Head of caudate nucleus (tissue), 42 donors: ENCODE measurements at places on chromosomes 1 and 21.

- no peak for DNase-seq
These were observed 41.7 kb downstream of the RNF2 start for GRCh38 chr1:185087101-185087500.

DNA sequence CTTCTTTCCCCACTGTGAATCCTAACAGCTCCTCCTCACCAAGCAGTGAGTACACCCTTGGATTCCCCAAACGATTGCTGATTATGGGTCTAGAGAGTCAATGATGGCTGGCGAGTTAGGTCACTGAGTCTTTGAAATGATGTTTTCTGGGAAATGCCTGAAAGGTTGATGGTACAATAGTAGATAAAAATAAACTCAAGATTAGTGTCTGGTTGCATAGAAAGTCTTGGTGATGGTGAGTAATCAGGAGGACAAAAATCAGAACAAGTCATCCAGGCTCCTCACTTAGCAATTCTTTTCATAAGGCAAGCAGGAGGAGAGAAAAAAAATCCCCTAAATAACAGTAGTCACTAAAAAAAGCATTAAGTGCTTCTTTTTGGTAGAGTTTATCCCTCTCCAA, 22.6 kb downstream of the HLX start:
- no peak for DNase-seq

DNA sequence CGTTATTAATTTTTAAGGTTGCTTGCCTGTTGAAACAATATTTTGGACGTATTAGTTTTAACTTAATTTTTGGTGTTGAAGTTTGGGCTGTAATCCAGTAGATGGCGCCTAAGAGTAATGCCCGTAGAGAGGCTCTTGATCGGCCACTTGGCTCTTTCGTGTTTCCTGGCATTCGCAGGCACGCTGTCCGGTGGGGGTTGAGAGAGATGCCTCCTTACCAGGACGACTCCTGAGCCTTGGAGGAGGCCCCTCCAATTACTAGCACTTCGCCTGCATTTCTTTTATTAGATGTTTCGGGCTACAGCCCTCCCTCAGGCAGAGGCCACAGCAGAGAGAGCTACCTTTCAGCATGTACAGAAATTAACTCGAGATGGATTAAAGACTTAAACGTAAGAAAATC, 12.0 kb downstream of the OR2M4 start:
- DNase-seq = peak; percentile 15

- no peak for DNase-seq
These were observed 286.2 kb downstream of the SPATA17 start for GRCh38 chr1:217917281-217917887.

DNA sequence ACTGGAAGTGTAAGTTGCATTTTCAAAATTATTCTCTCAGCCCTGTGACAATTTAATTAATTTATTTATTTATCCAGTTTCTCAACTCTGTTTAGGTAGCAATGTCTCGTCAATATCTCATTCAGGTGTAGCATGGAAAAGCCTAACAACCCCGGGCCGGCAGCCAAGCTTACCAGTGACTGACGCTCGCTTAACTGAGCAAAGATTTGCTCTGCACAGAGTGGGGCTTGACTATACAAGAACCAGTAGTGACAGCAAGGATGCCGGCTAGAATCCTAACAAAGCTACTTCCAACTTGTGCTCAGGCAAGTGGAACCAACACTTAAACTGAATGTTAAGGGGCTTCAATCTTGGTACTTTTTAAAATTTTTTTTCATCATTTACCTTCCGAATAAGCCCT, 80.9 kb upstream of the ESRRG start:
- DNase-seq = no peak

GRCh38 chr1:214455971-214456867, 95.2 kb downstream of the PTPN14 start:
- no peak for DNase-seq

GRCh38 chr1:36486439-36487335, 4.0 kb upstream of the CSF3R start:
- DNase-seq = peak; percentile 46

- no peak for DNase-seq
These were observed 14.9 kb upstream of the HMGCS2 start for GRCh38 chr1:119783354-119784185.

GRCh38 chr1:29626726-29627125, 390.4 kb downstream of the PTPRU start:
- no peak for DNase-seq

DNA sequence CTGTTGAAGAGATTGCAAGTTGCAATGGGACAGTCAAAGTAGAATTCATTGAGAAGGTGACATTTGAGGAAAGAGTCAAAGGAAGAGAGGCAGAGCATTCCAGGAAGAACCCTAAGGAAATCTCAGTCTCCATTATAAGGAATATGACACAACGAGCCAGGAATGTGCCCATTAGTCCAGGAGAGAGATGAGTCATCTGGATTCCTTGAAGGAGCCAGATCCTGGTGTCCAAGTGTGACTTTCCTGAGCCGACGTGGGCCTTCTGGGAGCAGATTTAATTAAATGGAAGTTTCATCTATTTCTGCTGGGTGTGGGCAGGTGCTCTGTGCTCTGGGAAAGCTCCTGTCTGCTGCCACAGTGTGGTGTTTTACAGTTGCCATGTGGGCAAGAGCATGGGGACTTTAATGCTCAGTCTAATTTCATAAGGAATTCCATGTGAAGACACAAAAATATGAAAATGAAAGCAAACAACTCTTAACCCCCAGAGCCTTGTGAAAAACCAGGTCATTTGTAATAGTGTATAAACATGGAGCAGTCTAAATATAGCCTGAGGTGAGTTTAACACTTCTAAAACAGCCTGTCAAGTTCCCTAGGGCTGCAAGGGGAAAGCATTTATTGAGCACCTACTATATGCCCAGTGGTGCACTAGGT, 111.4 kb upstream of the ARTN start:
- no peak for DNase-seq

GRCh38 chr1:91828583-91829281, 57.2 kb downstream of the TGFBR3 start:
- DNase-seq = no peak

- DNase-seq = no peak
These were observed 32.2 kb upstream of the LGALS8 start for GRCh38 chr1:236491469-236492136.

GRCh38 chr1:109802136-109802900, 38.6 kb upstream of the EPS8L3 start:
- no peak for DNase-seq

DNA sequence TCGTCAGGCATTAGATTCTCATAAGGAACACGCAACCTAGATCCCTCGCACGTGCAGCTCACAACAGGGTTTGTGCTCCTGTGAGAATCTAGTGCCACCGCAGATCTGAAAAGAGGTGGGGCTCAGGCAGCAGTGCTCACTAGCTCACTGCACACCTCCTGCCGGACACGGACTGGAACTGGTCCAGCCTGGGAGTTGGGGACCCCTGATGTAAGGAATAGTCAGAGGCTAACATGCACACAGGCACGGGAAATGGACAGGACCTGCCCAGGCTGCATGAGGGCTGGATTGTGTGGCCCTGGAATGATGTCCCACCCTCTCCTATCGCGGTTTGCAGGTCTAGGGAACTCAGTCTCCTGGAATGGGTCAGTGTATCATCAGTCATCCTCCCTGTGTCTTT, 23.2 kb upstream of the MX1 start:
- DNase-seq = no peak

DNA sequence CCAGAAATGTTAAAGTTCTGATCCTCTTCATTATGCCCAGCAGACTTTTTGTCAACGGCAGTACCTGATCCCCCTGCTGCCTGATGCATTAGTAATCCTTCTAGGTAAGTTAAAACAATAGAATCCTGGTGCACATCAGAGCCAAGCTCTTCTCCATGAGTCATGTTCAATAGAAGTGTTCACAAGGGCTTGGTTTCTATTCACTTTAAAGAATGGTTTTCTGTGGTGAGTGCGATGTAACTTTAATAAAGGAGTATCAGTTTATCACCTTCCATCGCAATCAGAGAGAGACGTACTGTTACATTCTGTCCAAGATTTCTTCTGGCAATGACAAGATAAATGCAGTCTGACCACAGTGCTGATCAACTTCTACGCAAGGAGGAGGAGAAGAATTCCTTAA, 96.8 kb downstream of the NRIP1 start:
- no peak for DNase-seq

DNA sequence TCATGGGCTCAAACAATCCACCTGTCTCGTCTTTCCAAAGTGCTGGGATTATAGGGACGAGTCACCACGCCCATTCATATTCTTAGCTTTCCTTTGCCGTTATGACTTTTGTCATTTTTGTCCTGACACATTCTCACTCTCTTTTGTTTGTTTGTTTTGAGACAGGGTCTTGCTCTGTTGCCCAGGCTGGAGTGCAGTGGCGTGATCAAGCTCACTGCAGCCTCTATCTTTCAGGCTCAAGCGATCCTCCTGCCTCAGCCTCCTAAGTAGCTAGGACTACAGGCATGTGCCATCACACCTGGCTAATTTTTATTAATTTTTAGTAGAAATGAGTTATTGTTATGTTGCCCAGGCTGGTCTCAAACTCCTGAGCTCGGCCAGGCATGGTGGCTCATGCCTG, 11.8 kb upstream of the MED18 start:
- DNase-seq = no peak

GRCh38 chr1:241081473-241081872, 275.5 kb downstream of the RGS7 start:
- no peak for DNase-seq

GRCh38 chr1:204562075-204562990, 46.1 kb downstream of the MDM4 start:
- no peak for DNase-seq

DNA sequence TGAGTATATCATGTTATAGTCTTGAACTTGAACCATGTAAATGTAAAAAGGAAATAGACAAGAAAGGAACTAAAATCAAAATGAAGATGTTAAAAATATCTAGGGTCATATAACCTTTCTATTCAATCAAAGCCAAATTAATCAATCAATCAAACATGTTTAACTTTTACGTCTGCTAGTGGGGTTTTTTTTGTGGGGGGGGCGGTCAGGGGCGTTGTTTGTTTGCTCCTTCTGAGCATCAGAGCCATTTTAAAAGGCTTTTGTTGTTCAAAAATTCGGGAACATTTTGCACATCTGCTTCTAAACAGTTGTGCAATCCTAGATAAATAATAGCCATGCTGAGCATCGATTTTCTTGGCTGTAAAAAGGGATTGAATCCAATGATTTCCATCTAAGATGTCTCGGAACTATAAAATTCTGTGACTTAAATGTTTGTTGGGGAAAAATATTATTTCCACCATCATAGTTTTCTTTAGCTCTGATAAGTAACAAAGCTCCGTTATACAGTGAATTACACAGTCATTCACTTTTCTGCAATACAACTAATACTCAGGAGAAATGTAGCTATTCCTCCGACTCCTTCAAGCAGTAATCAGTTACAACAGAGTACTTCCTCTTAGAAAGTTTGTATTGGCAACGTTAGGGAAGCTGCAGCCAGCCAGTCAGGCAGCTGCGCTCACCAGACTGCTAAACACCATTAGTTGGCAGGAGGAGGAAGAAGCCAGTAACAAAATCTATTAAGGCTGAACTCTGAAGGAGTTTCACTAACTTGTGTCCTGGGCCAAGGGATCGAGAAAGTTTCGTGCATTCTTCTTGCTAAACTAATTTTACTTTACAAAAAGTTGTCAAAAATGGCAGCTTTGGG, 2.2 kb downstream of the SPATA6 start:
- peak; percentile 60 for DNase-seq

DNA sequence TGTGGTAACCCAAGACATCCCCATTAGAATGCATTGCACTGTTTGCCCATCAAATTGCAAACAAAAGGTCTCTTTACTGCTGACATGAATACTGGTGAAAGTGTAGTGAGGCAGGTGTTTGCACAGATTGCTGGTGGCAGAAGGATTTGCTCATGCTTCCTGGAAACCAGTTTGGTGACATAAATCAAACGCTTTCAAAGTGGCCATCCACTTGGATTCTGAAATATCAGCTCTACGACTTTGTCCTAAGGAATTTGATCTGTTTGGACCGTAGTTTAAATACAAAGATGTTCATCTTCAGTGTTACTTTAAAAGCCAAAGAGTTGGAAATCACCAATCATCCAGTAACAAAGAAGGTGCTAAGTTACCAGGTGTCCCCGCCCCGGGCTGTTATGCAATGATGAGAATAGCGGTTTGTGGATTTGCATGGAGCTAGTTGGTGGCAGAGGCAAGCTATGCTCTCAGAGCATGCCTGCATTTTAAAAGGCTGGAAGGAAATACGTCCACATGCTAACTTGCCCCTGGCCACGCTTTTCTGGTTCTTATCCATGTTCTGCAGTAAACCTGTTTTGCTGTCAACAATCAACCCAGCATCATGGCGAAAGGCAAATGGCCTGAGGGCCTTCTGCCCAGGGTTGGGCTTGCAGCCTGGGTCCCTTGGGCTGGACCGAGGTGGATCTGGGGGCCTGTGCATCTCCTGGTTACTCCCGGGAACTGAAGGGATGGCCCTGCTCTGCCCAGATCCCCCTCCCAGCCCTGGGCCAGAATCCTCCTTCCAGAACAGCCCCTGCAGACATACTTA, 49.2 kb downstream of the UMODL1 start:
- DNase-seq = peak; percentile 43

- DNase-seq = no peak
These were observed 62.6 kb downstream of the CD46 start for GRCh38 chr1:207814469-207814868.

GRCh38 chr1:192375306-192375705, 58.5 kb downstream of the RGS21 start:
- DNase-seq = no peak

DNA sequence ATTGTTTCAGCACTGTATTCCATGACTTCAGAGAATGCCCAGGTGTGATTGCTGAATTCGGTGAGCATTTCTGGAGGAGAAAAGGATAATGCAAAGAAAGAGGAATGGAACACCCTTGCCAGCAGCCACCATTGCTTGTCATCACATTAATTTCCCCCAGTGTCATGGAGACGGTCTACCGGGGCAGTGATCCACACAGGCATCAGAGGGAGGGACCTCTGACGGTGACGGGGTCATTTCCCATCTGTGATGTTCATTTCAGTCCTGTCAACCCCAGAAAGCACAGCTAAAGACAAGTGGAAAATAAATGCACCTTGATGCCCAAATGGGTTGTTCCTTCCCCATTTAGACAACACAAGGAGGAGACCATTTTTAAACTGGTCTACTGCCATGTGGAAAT, 376.4 kb downstream of the PCP4 start:
- DNase-seq = no peak

- DNase-seq = no peak
These were observed 3.5 kb upstream of the OR10J4 start for GRCh38 chr1:159428536-159428935.
